ENCODE measurements at places on chromosomes 6 and 20. TPM values are rescaled to one million over a fixed set of nuclear protein-coding genes. Genes with fewer than 3 reads are reported as not detected.

SNAP91 gene
- total RNA-seq: 1.4 TPM

KIAA0408 gene
- 3.1 TPM for total RNA-seq

LINC00237 gene
- total RNA-seq: 0.90 TPM

GRCh38 chr6:144876689-144877088 lies 591.6 kb downstream of the UTRN start:
- DNase-seq: no peak
- no peak overlapping the region for H3K4me3 ChIP-seq
- H3K4me1 ChIP-seq: no peaks in the 10 kb centered on the region
- no peaks in the 10 kb centered on the region for H3K27me3 ChIP-seq
- no peak overlapping the region for H3K27ac ChIP-seq

- no peaks in the 10 kb centered on the region for H3K27me3 ChIP-seq
- peaks cover 5% of the 10 kb centered on the region for H3K4me1 ChIP-seq
- H3K27ac ChIP-seq: no peak overlapping the region
- H3K4me3 ChIP-seq: no peak overlapping the region
- H3K36me3 ChIP-seq: peaks cover 21% of the 10 kb centered on the region
Measured at GRCh38 chr20:58260006-58260405, 31.6 kb upstream of the ANKRD60 start.

BCAS4 gene
- 21.4 TPM for total RNA-seq

CST5 gene
- total RNA-seq: not detected

DNA sequence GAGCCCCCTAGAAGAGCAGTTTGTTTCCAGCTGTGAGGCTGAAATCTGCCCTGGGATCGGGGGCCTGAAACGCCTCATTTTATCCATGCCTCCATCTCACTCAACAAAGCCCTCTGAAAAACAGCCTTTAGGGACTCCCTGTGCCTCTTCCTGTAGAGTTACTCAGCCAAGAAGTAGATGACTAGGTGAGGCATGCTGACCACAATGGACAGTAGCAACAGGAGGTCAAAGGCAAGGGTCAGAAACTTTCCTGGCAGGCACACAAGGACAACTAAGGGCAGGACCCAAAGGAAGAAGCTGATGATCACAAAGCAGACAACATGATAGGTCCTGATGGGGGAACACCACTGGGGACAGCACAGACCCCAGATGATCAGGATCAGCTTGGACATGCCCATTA lies 12.8 kb downstream of the MAS1L start:
- H3K27ac ChIP-seq: no peak overlapping the region
- no peak for DNase-seq
- no peaks in the 10 kb centered on the region for H3K27me3 ChIP-seq
- no peaks in the 10 kb centered on the region for H3K4me1 ChIP-seq

AHCY gene
- 473 TPM for total RNA-seq

DNA sequence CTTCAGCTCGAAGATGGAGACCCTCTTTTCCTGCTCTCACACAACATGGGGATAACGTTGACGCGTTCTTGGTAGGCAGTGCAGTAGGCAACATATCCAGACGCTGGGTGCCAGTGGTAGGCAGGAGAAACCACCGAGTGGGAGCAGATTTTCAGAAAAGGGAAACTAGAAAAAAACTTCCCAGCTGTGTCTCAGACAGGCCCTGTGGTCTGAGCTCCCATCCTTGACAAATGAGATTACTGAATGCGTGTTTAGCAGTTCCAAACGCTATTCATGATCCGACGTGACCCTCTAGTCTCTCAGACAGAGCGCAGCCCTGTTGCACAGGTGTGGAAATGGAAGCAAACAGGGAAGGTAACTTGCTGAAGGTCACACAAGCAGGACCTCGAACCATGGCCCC lies 83.9 kb upstream of the DUSP22 start:
- H3K27ac ChIP-seq: no peak overlapping the region
- no peak overlapping the region for H3K4me3 ChIP-seq
- H3K27me3 ChIP-seq: no peaks in the 10 kb centered on the region
- H3K4me1 ChIP-seq: no peaks in the 10 kb centered on the region
- no peaks in the 10 kb centered on the region for H3K36me3 ChIP-seq

DNA sequence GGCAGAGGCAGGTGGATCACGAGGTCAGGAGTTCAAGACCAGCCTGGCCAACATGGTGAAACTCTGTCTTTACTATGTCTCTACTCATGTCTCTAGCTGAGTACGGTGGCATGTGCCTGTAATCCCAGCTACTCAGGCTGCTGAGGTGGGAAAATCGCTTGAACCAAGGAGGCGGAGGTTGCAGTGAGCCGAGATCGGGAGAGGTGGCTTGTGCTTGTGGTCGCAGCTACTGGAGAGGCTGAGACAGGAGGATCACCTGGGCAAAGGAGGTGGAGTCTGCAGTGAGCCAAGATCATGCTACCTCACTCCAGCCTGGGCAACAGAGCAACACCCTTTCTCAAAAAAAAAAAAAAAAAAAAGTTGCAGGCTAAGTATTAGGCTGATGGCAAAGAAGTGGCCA lies 8.0 kb upstream of the WTAP start:
- H3K27ac ChIP-seq: no peak overlapping the region
- H3K4me3 ChIP-seq: no peak overlapping the region
- no peaks in the 10 kb centered on the region for H3K4me1 ChIP-seq
- no peaks in the 10 kb centered on the region for H3K27me3 ChIP-seq
- peaks cover 4% of the 10 kb centered on the region for H3K36me3 ChIP-seq

RAB44 gene
- total RNA-seq: not detected

RFX6 gene
- total RNA-seq: not detected

- H3K4me3 ChIP-seq: no peak overlapping the region
- H3K4me1 ChIP-seq: peaks cover 2% of the 10 kb centered on the region
- no peaks in the 10 kb centered on the region for H3K36me3 ChIP-seq
- peak; percentile 47 for DNase-seq
- no peak overlapping the region for H3K27ac ChIP-seq
Measured at GRCh38 chr6:38901802-38902522, 146.6 kb upstream of the GLP1R start.

GRCh38 chr20:18138639-18139583 lies 1.2 kb downstream of the KAT14 start:
- H3K4me3 ChIP-seq: peak overlapping the region; percentile 86
- no peaks in the 10 kb centered on the region for H3K27me3 ChIP-seq
- H3K27ac ChIP-seq: no peak overlapping the region
- H3K4me1 ChIP-seq: peaks cover 4% of the 10 kb centered on the region

ZNF165 gene
- total RNA-seq: 5.8 TPM

DNA sequence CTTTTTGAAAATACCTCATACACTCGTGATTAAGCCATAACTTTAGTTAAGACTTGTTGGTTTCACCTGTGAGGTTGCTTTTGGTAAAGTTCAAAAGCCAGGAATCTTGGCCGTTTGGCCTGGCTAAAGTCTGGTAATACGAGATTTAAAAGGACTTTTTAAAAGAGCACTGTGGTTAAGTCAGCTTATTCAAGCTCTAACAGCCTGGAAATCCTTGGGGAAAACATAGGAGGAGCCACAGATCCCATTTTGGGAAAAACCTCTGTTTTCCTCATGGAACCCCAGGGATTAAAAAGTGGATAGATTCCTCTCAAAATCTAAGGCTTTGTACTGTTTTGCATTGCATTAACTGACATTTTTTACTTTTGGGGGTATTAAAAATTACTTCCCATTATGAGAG lies 13.7 kb upstream of the SLC22A16 start:
- no peak overlapping the region for H3K27ac ChIP-seq
- no peaks in the 10 kb centered on the region for H3K4me1 ChIP-seq
- no peaks in the 10 kb centered on the region for H3K27me3 ChIP-seq

- no peaks in the 10 kb centered on the region for H3K4me1 ChIP-seq
- no peak for DNase-seq
- no peaks in the 10 kb centered on the region for H3K27me3 ChIP-seq
Measured at GRCh38 chr6:92715991-92716390, 703.4 kb downstream of the EPHA7 start.

Data from H9 (cell line).